ENCODE measurements at places on chromosomes 2 and 18.

DNA sequence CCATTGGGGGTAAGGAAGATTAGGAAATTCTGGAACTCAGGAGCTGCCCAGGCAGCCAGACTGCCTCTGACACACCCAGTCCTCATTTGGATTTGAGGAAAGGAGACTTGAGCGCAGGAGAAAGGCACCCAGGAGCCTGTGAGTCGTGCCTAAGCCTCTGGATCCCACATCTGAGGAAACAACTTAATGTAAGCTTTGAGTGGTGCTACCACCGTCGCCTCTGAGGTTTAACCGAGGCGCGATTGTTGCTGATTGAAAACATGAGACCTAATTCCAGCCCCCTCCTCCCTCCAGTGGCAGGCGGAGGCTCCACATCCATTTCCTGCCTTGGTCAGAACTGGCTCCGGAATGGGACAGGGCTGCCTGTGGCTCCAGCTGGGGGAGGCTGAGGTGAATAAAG lies 176.7 kb upstream of the PKDCC start:
- no peak for DNase-seq

GRCh38 chr2:217836901-217837491 lies 165.8 kb downstream of the TNS1 start:
- DNase-seq, result no peak

DNA sequence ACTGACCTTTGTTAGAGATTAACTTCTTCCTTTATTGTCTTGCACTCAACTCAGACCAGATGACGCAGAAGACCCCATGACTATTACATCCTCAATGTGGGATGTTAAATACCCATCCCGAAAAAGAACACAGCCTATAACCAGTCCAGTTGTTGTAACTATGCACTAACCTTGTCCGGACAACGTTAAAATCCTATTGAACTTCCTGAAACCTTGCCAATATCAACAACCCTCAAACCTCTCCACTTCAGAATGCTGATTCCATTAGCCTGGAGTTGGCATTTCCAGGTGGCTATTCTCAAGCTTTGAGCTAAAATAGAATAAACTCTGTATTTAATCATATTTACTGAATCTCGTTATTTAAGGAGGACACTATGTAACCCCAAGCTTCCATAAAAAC lies 13.6 kb downstream of the NMS start:
- DNase-seq, result peak; percentile 35

- no peak for DNase-seq
These were observed 217.7 kb downstream of the GBX2 start for GRCh38 chr2:235950473-235950809.
